Activated T-cell treated with anti-CD3 and anti-CD28 coated beads for 1 hour (primary cell): ENCODE measurements at places on chromosomes 11 and 22.

DNA sequence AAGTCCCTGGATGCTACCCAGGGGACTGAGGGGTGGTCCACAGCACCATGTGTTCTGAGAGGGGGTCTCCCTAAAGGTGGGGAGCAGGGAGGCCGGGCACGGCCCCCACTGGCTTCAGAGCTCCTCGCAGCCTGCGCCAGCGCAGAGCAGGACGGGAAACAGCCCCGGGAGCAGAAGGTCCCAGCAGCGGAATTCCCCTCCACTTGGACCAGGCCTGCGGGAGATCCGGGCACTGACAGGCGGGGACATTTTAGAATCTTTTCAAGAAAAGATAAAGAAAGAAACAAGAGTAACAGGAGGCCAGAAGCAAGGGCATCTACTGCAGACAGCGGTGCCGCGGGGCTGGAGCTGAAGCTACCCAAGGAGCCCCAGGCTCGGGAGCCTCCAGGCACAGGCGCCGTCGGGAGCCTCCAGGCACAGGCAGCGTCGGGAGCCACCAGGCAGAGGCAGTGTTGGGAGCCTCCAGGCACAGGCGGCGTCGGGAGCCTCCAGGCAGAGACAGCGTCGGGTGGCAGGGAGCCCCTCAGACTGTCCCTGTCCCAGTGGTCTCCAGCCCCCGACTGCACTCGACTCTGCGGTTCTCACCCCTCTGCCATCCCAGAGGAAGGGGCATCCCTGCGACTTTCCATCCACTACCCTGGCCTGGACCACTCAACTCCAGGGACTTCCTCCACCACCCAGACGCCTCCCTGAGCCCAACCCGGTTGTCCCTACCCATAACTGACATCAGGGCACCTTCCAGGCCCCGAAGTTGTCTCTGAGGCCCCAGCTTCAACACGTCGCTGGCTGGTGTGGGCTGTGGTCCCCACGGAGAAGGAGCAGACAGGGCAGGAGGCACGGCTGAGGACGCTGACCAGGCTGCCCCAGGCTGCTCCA, 211.1 kb downstream of the BRD1 start:
- DNase-seq: no peak

GRCh38 chr22:23236440-23237184, 56.3 kb downstream of the BCR start:
- DNase-seq: no peak

GRCh38 chr11:40054631-40055030, 1404.8 kb downstream of the LRRC4C start:
- no peak for DNase-seq

DNA sequence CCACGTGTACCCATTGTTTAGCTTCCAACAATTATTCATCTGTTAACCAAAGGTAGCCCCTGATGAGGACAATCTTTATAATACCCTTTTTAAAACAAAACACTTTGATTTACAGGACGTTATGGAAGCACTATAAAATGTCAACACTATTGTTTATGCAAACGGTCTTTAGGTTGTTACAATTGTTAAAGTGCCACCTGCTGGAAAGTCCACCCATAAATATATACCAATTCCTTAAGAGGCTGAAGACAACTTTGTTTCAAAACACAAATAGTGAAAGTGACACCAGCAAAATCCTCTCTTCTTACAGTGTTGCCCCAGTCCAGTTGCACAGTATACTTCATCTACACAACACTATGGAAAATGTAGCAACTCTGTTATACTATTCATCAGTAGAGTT, 68.9 kb upstream of the SLN start:
- DNase-seq: no peak

DNA sequence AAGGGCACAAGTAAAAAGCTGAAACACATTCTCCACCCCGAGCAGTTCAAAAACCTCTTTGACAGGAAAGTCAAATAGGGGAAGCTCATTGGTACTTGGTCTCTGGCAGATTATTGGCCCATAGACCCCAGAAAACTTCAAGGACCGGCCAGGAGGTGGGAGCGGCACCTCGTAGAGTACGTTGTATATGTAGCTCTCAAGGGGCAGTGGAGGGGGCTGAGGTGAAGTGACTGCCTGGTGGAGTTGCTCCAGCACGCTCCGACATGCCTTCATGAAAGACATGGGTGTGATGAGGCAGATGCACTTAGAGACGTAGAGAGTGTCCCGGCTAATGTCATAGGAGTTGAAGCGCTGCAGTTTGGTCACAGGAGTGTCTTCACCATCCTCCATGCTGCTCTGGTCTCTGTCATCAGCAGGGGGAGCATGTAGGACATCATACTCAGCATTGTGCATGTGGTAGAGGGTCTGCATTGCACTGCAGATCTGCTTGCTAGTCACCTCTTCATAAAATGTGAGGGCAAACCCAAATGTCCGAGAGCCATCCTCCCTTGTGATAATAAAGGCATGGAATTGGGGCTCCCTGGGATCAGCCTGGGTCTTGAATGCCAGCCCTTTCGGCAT, 61.3 kb downstream of the DENND5A start:
- no peak for DNase-seq

- DNase-seq: no peak
Measured at GRCh38 chr22:40747361-40747760, 68.1 kb downstream of the MCHR1 start.

DNA sequence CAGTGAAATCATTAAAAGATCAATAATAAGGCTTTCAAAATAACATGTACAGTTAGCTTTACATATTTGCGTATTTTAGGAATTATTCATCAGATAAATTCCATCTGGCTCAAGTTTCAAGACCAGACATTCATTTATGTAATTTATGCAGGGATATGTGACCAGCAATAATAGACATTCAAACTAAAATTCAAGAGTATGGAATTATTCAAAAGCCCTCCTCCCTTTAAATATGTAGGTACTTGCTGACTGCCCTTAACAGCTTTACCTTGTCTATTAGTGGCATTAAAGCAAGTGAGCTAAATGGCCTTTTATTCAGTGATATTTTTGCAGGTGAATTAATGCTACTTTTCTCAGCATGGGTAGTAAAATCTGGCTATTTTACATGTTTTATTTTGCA, 126.1 kb downstream of the LRRC4C start:
- no peak for DNase-seq

- no peak for DNase-seq
Measured at GRCh38 chr11:126719740-126720139, 280.8 kb downstream of the KIRREL3 start.

DNA sequence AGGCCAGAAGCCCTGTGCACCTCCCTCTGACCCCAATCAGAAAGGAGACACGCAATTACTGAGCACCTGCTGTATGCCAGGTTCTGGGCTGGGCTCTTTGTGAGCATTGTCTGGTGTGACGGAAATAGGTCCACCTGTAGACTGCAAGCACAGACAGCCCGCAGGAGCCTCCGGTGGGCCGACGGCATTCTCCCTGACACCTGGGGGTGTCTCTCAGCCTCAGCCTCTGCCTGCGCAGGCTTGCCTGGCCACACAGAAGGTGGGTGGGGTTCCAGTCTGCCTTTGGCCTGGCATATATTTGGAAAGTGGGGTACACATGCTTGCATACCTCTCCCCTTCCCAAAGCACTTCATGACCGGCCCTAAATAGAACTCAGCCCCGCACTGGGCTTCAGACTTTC, 129.3 kb downstream of the BUD13 start:
- DNase-seq: no peak

GRCh38 chr11:83819931-83820549, 533.9 kb upstream of the CCDC90B start:
- no peak for DNase-seq

- DNase-seq: no peak
Measured at GRCh38 chr11:26851291-26851690, 129.4 kb upstream of the SLC5A12 start.

- no peak for DNase-seq
Measured at GRCh38 chr11:620935-621814, 3.6 kb downstream of the CDHR5 start.

GRCh38 chr11:74729397-74729796, 1.8 kb downstream of the CHRDL2 start:
- DNase-seq: no peak

- DNase-seq: no peak
Measured at GRCh38 chr22:37742376-37743171, 45.7 kb downstream of the TRIOBP start.

- no peak for DNase-seq
Measured at GRCh38 chr11:19290356-19290755, 49.6 kb upstream of the E2F8 start.

DNA sequence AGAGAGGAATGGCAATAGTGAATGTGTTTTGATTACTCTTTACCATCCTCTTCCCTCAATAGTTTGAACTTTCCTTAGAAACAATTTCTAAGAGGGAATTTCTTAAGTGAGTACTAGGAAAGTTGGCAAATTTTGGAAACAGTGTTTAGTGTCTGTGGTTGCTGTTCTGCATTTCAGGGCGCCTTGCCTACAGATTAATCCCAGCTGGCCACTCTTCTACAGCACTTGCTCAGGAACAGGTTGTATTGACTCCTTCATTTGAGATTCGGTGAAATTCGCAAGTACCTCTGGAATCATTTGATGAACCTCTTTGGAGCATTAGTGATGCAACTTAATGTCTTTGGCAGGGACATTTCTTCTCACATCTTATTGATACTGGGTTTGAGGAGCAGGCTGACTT, 28.3 kb downstream of the JAM3 start:
- DNase-seq: no peak

DNA sequence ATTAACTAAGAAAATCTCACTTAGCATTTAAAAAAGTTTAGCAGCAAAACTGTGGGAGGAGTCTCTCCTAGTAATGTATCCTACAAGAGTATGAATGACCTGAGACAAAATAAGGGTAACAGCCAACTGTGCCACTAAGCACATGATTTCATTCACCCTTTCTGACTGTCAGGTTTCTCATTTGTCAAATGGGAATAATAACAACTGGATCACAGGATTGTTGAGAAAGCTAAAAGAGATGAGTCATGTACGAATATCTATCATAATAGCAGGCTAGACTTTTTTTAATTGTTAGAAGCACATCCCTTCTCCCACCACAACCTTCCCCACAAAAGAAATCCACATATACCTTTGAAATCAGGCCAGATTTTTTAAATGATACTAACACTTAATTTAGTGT, 39.5 kb downstream of the MTMR2 start:
- DNase-seq: no peak

DNA sequence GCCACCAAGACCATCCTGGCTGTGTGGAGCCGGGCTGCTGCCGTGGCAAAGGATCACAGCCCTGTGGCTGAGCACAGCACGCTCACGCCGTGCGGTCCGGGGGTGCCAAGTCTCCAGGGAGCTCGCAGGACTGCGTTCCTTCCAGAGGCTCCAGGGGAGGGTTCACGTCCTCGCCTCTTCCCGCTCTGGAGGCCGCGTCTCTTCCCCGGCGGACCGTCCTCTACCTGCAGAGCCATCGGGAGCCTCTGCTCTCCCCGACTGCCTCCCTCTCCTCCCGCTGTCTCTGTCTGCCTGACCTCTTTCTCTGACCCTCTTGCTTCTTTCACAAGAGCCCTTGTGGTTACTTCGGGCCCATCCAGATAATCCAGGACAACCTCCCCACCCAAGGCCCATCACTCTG, 11.4 kb upstream of the MUC5AC start:
- DNase-seq: no peak

DNA sequence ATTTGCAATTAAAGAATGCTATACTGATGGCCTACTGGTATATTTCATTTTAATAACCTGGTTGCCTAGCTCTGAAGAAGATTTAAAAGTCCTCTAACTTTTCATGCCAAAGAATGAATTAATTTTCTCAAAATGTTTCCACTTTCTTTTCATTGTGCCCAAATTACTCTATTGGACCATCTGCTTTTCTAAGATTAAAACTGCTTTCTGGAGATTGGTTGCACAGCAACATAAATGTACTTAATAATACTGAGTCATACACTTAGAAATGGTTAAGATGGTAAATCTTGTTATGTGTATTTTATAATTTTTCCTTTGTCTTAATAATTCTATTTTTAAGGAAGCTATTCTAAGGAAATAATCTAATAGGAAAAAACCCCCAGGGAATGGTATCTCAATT, 150.2 kb downstream of the SWAP70 start:
- no peak for DNase-seq

GRCh38 chr11:94224078-94224477, 80.3 kb upstream of the IZUMO1R start:
- no peak for DNase-seq

DNA sequence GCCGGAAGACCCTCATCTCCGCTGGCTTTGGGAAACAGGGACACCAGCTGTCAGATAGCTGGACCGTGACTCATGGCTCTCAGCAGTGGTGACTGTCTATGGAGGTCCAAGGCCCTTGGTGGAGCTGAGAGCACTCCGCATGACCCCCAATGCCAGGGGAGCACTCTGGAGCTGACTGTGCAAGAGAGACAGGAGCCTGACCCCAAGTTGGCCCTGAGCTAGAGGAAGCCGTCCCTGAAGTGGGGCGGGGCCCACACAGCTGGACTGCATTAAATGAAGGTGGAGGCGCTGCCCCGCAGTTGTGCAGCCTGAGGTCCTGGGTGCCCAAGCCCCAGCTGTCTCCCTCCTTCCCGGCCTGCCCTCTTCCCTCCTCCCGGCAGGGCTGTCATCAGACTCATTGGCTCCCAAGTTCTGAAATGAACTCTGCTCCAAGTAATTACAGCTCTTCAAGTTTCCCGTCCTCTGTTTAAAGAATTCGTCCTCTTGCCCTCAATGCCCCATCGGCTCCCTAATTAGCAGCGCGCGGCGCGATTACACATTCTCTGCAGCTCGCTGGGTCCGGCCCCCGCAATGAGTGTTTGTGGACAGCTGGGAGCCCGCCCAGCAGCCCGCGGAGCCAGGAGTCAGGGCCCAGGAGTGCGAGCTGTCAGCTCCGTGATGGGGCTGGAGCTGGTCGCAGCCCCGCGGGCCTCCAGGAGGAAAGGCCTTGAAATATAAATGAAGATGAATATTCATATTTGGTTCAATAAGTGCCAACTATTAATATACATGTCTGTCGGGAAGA, 93.2 kb upstream of the LMO1 start:
- no peak for DNase-seq

DNA sequence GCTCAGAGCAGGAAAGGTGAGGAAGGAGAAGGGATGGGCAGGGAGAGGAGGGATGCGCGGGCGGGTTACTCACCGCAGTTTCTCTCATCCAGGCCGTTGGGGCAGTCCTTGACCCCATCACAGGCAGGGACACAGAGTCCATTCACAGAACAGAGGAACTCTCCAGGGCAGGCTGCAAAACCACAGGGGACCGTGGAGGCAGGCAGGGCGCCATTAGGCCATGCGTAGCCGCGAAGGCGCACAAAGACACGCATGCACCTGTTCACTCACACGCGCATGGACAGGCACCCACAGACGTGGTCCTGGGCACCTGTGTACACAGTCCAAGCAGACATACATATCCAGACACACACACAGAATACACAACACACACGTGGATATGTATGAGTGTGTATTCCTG, 23.0 kb downstream of the KCTD17 start:
- no peak for DNase-seq

DNA sequence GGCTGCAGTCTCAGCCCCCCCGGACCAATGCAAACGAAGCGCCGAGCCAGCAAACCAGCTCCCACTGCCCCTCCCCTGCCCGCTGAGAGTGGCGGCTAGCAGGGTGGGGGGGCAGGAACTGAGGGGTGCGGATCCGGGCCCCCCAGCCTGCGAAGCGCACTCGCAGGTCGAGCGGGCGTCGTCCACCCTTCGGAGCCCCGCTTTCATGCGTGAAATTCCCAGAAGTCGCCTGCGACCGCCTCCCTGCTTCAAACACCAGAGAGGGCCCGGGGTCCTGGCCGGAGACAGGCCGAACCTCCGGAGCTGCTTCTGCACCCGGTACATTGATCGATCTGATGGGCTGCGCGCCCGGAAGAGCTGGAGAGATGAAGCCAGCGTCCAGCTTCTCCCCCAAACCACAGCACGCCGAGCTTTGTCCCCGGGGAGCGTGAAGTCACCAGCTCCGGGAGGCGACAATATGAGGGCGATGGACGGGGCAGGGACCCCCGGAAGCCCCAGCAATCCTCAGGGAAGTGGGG, 646 bp upstream of the PATZ1 start:
- peak; percentile 16 for DNase-seq

- no peak for DNase-seq
Measured at GRCh38 chr11:17287058-17287457, 10.5 kb downstream of the NUCB2 start.
